ENCODE measurements at places on chromosomes 3 and 15.

DNA sequence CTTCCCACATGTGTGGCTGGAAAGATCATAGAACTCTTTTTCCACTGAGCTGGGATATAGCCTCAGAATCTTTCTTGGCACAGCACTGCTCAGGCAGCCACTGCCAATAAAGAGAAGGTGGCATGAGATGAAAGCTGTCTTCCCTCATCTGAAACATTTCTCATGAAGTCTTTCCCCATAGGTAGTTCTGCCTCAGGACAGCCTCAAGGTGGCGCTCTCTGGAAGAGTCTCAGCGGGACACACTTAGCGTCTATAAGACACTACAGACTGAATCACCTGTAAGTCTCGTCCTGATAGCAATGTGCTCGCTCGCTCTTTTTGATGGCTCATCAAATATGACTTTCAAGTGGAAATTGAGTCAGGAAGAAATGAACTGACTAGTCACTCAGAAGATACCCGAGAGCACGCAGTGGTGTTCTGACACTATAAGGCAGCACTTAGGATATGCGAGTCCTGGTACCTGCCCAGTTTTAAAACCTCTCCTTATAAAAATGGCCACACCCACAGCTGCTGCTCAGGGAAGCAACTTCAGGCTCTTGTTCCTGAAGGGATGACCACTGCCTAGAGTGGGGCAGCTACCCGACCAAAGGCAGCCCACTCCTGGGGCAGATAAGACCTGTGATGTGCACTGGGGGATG lies 269.5 kb downstream of the SUCLG2 start:
- DNase-seq: peak; percentile 65

DNA sequence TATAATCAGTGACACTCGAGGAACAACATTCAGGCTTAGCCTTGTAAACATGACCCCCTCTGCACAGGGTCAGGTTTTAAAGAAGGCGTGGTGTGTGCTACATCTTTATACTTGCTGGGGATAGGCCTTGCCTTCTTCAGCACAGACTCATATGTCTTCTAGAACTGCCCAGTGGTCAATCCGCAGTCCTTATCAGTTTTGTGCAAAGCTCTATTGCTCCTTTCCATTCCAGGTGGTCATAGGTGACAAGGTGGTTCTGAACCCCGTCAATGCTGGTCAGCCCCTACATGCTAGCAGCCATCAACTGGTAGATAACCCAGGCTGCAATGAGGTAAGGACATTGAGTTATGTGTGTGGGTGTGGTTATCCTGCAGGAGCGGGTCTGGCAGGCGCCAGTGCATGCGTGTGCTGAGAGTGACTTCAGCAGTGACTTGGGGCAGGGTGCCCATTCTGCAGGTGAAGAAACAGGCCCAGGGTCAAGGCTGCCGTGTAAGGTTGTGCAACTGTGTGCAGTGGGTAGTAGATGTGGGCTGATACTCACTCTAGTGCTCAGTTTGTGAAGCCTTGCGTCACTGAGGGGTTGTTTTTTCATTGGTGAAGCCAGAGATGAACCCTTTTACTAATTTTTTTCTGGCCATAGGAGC lies 150.9 kb downstream of the ITPR1 start:
- DNase-seq: no peak

GRCh38 chr15:25171111-25171811 lies 216.5 kb downstream of the SNRPN start:
- DNase-seq: no peak

- DNase-seq: no peak
Observed at GRCh38 chr3:193342551-193342950, 36.0 kb downstream of the ATP13A5 start.

DNA sequence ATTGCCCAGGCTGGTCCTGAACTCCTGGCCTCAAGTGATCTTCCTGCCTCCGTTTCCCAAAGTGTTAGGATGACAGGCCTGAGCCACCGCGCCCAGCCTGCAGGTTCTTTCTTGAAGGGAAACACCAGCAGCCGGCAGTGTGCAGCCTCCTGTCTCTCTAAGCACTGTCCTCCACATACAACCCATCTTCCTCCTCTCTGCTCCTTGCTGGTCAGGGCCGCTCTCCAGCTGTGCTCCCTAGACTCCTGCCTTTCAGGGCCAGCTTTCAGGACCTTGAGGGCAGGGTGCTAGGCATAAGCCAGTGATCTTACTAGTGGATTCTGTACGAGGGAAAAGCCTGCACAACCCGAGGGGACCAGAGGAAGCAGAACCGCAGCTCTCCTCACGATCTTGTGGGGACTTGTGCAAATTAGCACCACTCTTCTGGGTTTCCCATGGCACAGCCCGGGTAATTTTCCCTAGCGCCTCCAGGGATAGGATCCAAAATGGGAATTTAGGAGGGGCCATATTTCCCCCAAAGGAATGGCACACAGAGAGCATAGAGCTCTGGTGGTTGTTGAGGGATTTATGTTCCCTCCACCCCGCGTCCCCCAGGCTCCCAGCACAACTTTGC lies 18.2 kb upstream of the CORO2B start:
- peak; percentile 19 for DNase-seq

DNA sequence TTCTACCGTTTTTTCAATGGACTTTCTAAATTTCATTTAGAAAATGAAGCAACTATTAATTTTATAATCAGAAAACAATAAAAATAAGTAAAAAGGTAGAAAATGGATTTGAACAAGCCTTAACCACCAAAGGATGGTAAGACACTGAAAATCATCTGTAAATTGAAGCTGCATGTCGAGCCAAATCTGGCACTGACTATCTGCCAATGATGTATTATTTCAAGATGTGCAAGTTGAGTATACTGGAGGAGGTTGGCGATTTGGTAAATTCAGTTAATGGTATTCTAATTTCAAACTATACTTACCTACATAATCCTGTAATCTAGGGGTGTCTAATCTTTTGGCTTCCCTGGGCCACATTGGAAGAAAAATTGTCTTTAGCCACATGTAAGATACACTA lies 93.5 kb downstream of the FMN1 start:
- no peak for DNase-seq

DNA sequence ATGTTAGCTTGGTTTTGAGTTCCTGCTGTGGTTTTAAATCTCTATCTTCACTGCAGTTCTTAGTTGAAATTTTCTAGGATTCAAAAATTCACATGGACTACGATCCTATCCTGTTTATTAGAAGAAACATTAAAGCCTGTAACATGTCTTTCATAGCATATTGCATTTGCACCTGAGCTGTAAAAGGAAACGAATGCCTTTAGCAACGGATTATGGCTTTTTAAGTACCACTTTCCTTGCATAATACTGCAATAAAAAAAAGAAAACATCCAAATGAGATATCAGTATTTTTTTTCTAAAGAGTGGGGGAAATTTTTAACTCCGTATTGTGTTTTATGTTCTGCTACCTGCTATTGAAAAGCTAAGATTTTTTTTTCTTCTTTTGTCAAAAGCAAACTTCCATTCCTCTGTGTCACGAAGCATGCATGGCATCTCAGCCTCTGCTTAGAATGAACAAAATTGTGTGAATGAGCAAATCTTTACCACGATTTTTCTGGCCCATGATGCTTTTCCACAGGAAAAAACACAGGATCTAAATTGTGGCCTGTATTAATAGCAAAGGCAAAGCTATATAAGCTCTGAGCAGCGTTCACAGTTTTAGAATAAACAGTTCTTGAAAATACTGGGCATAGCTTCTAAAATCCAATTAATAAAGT lies 110.0 kb upstream of the CDIN1 start:
- DNase-seq: no peak

DNA sequence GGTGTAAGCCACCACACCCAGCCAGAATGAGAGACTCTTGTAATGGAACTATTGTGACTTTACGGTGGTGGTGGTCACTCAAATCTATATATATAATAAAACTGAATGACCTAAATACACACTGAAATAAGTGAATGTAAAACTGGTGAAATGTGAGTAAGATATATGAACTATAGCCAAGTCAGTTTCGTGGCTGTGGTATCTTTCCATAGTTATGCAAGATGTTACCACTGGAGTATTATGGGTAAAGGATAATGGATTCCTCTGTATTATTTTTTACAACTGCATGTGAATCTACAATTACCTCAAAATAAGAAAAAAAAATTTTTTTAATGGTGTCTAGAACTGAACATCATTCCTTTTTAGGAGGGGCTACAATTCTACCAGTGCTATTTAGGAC lies 21.9 kb downstream of the PIK3CB start:
- DNase-seq: no peak

DNA sequence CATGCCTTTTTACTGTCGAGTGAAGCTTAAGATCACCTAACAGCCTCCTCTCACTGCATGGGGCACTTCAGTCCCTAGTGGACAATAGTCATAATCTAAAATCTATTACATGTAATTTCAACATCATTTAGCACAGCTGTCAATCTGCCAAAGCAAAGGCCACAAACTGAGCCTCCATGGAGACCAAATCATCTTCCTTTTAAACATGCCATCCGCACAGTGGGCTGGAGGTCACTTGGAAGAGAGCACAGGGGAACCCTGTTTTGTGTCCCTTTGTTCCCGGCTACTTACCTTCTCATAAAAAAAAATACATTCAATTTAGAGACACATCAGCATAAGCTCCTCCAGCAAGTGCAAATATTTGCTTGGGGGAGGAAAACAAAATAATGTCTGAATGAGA lies 167.3 kb downstream of the SQOR start:
- DNase-seq: no peak

GRCh38 chr15:62391641-62392262 lies 226.7 kb upstream of the C2CD4B start:
- DNase-seq: peak; percentile 48

Measured in stimulated activated CD8-positive, alpha-beta memory T cell treated with anti-CD3 and anti-CD28 coated beads, Interleukin-4, amount 100 ng/mL, for 48 hours (primary cell).